M059J (cell line): ENCODE measurements at places on chromosomes 1 and 21. TPM values are rescaled to one million over a fixed set of nuclear protein-coding genes. Genes with fewer than 3 reads are reported as not detected.
A peak's percentile ranks its signal among the peaks of the same experiment; 100 is the strongest.

SMPDL3B gene
- 0.10 and 1.1 TPM in 2 replicates for total RNA-seq

SELE gene
- not detected in 2 replicates for total RNA-seq

- DNase-seq: no peak
These were observed 6.0 kb downstream of the SMCP start for GRCh38 chr1:152884085-152884484.

DNA sequence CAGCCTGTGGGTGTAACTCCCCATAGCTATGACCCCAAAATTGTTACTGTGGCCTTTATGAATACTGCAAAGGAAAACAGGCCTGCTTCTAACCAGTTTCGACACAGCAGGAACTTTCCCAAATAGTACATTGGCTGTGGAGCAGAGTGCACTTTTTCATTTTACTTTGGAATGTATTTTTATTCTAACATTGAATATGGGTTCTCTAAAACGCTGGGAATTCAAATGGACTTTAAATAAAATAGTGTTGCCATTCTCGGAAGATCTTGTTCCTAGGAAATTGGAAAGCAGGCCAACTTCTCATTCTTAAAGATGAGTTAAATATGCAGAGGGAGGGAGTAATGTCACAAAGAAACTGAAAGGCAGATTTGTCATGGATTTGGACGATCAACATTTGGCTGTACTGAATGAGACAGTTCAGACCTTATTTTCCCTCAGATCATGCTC, 39.6 kb upstream of the ARHGAP29 start:
- no peak for DNase-seq

- no peak for DNase-seq
These were observed 96.2 kb downstream of the RGS2 start for GRCh38 chr1:192905049-192905448.

DNA sequence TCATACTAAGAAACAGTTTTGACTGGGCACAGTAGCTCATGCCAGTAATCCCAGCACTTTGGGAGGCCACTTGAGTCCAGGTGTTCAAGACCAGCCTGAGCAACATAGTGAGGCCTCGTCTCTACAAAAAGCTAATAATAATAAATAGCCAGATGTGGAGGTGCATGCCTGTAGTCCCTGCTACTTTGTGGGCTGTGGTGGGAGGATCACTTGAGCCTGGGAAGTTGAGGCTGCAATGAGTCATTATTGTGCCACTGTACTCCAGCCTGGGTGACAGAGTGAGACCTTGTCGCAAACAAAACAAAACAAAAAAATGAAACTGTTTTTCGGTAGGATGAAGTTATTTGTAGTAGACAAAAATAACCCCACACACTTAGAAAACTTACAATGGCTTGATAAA, 19.0 kb upstream of the OLFM3 start:
- DNase-seq: no peak

DNA sequence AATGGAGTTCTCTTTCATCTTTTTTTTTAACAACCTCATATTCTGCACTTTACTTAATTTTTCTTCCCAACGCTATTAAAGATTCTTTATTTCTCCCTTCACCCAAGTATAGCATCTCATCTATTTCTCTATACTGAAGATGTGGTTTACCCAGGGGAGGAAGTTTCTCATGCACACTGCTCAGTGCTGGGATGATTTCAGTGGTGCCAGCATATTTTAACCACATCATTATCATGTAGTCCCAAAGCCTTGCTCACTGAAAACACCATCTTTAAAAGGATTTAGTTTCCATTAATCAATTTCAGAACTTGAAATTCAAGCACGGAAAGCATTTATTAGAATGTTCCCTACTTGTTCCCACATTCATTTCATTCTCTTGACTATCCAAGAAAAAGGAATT, 725.7 kb downstream of the USP25 start:
- DNase-seq: no peak

- DNase-seq: no peak
These were observed 29.5 kb downstream of the RUNX1 start for GRCh38 chr21:35019631-35020032.

DNA sequence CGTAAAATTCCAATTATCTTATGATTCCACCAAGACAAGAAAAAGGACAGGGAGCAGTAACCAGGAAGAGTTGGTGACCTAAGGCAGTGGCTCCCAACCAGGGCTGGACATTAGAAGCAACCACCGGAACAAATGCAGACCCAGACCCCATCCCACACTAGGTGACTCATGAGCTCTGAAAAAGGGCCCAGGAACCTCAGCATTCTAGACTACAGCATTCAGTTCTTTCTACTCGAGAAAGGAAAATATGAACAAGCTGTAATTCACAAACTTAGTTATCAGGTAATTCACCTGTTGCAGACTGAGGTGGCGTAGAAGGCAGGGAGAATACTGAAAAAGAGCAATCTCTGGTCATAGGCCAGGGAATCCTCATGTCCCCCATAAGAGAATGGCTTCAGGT, 138.4 kb upstream of the KRTAP19-8 start:
- DNase-seq: no peak

DNA sequence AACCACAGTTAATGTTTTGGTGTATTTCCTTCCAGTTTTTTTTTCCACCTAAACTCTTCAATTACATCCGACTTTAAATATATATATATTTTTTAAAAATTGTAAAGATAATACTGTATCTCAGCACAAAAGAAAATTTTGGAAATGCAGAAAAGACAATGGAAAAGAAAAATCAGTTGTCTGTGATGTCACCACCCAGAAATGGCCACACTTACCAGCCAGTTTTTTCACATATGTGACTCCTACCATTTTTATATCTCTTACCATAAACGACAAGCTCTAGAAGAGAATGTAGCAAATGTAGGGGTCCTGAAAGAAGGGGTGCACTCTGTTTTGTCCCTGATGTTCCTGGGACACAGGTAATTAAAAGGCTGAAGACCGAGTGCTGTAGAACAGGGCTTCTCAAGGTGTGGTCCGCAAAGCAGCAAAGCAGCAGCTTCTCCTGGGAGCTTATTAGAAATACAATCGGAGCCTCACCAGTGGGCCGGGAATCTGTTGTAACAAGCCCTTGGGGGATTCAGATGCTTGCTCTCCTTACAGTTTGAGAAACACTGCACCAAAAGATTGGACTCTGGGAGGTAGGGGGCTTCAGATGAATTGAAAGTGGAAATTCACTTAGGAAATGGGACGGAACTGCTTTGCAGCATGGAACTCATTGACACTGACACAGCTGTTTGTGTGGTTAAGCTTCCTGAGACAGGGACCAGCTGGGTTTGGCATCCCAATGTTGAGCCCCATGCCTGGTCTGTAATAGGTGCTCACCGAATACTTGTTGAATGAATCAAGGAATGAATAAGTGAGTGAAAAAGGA, 44.1 kb downstream of the ALPL start:
- peak; percentile 51 for DNase-seq

PSMB2 gene
- 63.2 and 72.0 TPM in 2 replicates for total RNA-seq

CCDC190 gene
- total RNA-seq: 1.7 and 4.0 TPM in 2 replicates

GRCh38 chr1:31954607-31955283, 16.6 kb upstream of the PTP4A2 start:
- DNase-seq: peak; percentile 92

- no peak for DNase-seq
These were observed 21.4 kb downstream of the TRIM11 start for GRCh38 chr1:228385232-228385631.

C8B gene
- total RNA-seq: not detected in 2 replicates

C1orf226 gene
- 2.2 and 2.6 TPM in 2 replicates for total RNA-seq

PRAMEF11 gene
- not detected in 2 replicates for total RNA-seq

MX2 gene
- 346 and 370 TPM in 2 replicates for total RNA-seq

- peak; percentile 23 for DNase-seq
These were observed 49.8 kb upstream of the GJA8 start for GRCh38 chr1:147852706-147853225.

DNA sequence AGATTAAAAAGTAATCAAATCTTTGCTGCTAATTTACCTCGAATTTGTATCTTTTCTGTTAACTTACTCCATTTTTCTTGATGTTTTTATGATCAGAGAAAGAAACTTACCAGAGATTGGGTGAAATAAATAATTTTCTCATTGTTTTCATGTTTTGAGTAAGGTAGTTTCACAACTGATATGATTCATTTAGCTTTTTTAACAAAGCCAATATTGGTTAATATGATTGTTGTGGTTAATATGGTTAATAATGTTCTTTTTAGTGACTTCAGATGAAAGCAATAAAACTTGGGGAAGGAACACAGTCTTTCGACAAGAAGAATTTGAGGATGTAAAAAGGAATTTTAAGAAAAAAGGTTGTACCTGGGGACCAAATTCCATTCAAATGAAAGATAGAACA, 48.1 kb downstream of the MAP3K21 start:
- DNase-seq: no peak

C1QA gene
- total RNA-seq: not detected in 2 replicates

DNA sequence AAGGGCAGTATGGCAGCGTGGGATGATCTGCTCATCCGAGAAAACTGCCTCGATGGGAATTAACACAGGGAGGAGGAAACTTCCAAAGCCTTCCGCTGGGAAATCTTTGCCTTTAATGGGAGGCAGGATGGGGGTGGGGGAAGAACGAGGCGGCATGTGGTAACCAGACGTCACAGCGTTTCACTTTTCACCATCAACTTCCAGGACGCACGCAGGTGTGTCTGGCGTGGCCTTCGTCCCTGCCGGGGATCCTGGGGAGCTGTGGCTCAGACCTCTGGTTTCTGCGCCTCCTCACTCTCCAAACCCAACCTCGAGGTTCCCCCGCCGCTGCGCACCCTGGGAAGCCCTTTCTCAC, 282 bp downstream of the RSPH1 start:
- DNase-seq: no peak

DNA sequence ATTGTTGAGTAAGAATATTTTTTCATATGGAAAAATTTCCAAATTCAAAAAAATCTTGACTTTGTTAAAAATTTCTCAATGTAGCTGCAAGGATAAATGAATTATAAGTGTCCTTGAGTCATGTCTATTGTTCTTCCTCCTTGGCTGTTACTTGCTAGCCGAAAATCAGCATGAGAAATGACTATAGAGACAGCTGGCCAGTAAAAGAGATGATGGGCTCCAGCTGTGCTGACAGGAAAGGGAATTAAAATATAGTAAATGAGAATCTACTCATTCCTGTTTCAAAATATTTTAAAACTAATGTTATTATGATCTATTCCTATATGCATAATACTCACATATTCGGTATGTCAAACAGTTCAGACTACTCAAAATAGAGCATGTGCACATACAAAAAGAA, 1292.6 kb downstream of the BRINP3 start:
- no peak for DNase-seq

DNA sequence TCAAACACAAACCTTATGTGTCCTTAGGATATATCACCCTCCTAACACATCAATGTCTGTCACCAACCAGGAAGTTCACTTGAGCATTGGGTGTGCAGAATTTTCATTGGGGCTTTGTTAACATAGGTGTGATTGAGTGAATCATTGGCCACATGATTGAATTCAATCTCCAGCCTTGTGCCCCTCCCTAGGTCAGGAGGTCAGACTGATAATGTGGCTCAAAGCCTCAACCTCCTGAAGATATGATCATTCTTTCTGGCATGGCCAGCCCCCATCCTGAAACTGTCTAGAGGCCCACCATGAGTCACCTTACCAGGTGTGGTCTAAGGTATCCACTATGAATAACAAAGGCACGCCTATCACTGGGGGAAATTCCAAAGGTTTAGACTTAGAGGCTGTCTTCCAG, 90.1 kb downstream of the PKN2 start:
- peak; percentile 71 for DNase-seq

- peak; percentile 58 for DNase-seq
These were observed 95.2 kb downstream of the PTPN14 start for GRCh38 chr1:214455971-214456867.

DNA sequence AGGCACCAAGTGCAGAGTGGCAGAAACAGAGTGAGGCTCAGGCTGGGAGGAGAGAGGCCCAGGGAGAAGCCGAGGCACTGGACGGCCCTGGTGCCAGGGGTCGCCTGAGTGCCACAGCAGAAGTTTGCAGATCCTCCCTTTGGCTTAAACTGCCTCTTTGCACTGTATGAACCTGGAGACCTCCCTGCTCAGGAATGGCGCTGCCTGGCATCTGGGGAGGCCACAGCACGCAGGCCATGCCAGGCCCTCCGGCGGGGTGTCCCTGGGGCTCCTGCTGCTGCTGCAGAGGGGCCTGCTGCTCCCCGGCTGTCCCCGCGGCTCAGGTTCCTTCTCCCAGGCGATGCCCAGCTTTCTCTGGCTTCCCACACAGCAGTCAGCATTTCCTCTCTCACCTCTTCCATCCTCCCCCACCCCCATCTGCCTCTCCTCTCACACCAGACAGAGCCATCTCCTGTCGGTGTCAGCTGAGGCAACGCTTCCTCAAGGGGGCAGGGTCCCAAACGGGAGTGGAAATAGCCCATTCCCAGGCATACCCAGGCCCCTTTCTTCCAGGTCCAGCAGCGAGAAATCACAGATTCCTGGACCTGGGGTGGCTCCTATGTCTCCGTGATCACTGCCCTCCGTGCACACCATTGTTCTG, 35.2 kb downstream of the SYT6 start:
- DNase-seq: no peak

GRCh38 chr1:12714710-12715475, 1.0 kb upstream of the AADACL3 start:
- no peak for DNase-seq

- no peak for DNase-seq
These were observed 568.8 kb downstream of the LMO4 start for GRCh38 chr1:87897481-87897880.

DNA sequence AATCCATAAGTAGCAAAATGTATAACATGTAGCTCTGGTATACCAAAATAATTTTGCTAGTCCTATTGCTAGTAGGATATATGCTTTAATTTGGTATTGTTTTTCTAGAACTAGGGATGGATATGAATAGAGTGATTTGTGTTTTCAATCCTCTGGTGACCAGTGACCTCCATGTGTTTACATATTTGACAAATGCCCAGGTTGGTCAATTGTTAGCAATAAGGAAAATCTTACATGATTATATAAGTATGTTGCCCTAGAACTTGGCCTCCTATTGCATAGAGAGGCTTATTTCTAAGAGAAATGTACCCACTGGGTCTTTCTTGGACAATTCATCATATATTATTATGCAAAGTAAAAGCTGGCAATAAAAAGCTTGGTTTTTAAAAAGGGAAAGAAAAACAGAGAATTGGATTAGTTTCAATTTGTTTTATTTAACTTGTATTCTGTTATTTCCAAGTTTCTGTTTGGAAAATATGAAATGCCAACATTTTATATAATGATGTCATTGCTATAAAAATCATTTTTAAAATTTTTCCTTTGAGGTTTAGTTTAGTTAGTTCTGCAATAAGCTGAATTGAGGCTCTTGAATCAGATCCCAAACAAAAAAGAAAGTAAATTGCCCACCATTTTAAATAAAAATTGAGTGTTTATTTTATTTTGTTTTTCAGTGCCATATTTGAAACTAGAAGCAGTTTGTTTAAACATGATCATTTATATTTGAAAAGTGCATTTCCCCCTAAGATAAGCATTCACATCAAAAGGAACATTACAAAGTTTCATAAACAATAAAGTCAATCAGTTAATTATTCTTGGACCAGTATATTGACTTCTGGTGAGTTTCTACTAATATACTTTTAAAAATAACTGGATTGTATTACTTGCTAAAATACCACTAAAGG, 210.9 kb downstream of the ZC3H11B start:
- DNase-seq: no peak

GRCh38 chr1:3681231-3681897, 29.0 kb downstream of the TP73 start:
- DNase-seq: no peak

GRCh38 chr1:982765-983436, 1.0 kb upstream of the PERM1 start:
- DNase-seq: no peak

GRCh38 chr1:145926686-145927062, 610 bp downstream of the RBM8A start:
- DNase-seq: no peak

LDLRAP1 gene
- total RNA-seq: 14.1 and 16.9 TPM in 2 replicates

C8A gene
- not detected in 2 replicates for total RNA-seq

PRAMEF7 gene
- not detected in 2 replicates for total RNA-seq

- no peak for DNase-seq
These were observed 76.3 kb downstream of the USP24 start for GRCh38 chr1:55138823-55139222.

CR1L gene
- 3.6 TPM in 1 of 2 replicates, not detected in the other for total RNA-seq

LRRN2 gene
- 0.02 TPM in 1 of 2 replicates, not detected in the other for total RNA-seq
